AML-193 (cell line): ENCODE measurements at places on chromosomes 6 and 20.

DNA sequence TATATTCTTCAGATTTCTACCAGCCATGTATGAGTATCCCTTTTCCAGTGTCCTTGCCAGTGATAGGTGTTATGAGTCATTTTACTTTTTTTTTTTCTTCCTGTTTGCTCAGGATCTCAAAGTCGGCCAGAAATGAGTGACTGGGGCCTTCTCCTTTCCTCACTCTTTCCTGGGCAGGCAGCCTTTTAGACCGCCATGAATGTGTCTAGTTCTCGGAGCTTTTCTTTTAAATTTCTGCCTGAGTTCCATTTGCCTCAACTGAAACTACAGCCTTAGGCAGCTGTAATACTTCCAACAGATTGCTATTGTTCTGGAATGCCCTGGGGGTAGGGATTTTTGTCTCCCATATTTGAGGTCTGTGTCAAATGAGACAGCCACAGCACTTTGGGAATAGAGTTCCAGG is 83.7 kb downstream of the STXBP5 start:
- DNase-seq: no peak

DNA sequence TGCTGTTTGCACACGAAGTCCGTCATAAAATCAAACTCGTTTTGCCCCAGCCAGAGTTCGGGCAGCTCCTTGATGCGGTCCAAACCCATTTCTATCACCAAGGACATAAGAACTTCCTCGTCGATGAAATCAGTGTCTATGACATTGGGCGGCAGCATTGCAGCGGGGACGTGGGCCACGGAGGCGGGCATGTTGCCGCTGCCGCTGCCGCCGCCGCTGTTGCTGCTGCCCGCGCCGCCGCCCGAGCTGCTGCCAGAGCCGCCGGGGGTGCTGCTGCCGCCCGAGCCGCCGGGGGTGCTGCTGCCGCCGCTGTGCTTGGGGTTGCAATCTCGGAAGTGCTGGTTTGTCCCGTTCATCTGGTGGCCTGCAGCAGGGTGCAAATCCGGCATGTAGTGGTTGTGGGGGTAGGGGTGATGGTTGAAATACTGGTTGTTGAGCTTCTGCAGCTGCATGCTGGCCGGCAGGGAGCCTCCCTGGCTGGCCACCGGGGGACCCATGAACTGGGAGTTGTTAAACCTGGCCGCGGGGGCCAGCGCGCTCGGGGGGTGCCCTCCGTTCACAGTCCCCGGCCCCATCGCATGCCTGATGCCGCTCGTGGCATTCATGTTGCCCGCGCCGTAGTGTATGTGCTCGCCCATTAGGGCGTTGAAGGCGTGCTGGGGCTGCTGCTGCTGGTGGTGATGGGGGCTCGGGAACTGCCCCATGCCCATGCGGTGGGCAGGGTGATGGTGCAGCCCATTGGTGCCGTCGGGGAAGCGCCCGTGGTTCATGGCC is 1.1 kb downstream of the CITED2 start:
- peak; percentile 55 for DNase-seq

GRCh38 chr6:159117563-159117962 is 51.6 kb upstream of the FNDC1 start:
- DNase-seq: no peak

DNA sequence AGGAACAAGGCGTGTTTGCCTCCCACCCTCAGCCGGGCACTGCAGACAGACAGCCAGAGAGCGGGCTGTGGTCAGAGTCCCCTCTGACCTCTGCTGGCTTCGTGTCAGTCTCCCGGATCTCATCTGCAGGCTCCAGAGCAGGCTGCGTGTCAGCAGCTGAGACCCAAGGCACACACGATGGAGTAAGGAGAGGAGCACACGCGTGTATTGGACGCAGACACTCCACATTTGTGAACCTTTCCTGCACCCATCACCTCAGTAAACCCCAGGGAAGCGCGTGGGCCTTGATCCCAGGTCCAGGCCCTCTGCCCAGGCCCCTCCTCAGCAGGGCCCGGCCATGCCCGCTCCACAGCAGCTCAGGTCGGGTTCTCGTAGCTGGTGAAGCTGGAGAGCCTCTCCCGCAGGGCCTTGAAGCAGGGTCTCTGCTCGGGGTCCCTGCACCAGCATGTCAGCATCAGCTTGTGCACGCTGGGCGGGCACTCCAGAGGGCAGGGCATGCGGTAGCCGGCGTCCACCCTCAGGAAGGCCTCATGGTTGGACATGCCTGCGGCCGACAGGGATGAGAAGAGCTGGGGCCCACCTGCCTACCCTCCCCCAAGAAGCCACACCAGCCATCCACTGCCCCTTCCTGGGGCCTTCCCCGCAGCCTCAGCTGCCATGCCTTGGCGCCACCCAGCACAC is 7.9 kb downstream of the PTK6 start:
- DNase-seq: no peak

DNA sequence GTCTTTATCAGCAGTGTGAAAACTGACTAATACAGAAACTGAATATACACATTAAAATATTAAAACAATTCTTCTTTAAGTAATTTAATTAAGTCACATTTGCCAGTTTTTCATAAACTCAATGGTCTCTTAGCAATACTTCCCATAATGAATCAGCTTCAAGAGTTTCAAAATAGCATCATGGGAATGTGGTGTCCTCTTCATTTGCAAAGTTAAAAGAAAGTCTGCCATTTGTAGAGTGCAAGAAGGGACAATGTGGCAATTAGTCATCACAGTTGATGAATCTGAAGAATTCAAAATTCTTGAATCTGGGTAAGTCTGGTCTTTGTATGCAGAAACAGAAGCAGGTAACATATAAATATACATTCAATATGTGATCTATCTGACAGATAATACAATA is 38.7 kb downstream of the SYNE1 start:
- no peak for DNase-seq

GRCh38 chr6:46927066-46927465 is 5.3 kb upstream of the ADGRF5 start:
- no peak for DNase-seq
